ENCODE measurements at places on chromosomes 6 and 20.
A peak's percentile ranks its signal among the peaks of the same experiment; 100 is the strongest.

- DNase-seq = no peak
These were observed 19.1 kb downstream of the IPCEF1 start for GRCh38 chr6:154337406-154338005.

- DNase-seq = peak; percentile 34
These were observed 60.3 kb upstream of the PRELID3B start for GRCh38 chr20:59102841-59103299.

DNA sequence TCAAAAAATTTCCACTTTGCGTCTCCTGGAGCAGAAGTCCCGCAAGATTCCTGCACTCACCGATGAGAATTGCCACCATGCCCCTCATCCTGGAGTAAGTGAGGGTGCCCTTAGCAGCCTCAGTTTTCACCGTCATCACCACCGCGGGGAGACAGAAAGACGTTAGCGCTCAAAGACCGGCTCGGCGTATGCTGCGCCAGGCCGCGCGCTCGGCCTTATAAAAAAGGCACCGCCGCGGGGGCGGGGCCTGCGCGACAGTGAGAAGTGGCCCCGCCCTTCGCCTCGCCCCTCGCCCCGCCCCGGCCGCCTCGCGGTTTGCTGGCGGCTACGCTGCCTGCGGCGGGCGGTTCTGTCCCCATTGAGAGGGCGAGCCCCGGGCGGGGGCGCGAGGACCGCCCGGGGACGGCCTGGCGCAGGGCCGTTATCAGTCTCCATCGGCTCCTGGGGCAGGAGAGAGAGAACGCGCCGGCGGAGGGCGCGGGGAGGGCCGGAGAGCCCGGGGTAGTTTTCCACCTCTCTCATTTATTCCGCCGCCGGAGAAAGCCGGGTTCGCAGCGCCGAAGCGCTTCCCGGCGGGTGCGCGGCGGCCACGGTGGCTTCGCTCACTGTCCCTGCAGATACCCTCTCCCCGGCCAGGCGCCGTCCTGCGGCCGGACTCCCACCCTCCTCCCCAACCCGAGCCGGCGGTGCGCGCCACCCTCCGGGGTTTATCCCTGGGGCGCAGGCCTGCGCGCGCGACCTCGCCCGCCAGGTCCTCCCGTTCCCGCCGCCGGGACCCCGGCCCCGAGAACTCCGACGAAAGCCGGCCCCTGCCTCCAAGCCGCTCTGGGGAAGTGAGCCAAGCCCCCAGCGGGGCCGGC is 122.5 kb upstream of the SLC2A12 start:
- DNase-seq = peak; percentile 93

- no peak for DNase-seq
These were observed 26.4 kb downstream of the SNX9 start for GRCh38 chr6:157849288-157850017.

DNA sequence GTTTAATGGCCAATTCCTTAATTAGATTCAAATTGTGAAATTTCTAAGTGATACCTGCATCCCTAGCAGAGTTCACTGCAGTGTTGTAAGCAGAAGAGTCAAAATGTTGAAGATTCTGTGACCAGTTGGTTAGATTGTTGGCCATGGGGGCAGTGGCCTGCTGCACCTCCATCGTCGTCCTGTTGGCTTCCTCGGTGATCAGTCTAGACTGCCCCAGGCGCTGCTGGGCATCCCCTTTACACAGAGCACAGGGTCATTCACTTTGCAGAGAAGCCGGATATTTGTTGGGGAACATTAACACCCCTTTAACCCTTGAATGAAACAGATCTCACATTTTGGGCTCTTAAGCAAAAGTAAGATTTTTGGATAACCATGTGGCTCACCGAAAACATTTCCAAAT is 60.7 kb downstream of the FAM229B start:
- DNase-seq = no peak

DNA sequence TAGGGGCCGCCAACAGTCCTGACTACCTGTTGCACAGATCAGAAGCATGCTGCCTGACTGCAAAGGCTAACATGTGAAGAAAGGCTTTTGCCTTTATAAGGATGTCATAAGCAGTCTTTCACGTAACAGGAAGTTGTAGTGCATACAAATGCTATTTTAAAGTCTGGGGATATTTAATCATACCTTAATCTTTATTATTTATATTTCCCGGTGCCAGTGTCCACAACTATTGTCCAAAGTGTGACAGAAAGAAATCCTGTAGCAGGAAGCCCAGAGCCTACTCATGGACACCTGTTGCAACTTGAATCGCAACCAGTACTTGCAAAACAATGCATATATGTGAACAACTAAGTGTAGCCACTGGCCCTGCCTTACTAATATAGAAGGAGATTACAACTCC is 235.8 kb downstream of the ALDH8A1 start:
- DNase-seq = no peak

- DNase-seq = no peak
These were observed 175.9 kb upstream of the SCGN start for GRCh38 chr6:25476126-25476525.

All from CD4-positive, alpha-beta T cell treated with Interleukin-2 at 100 ng/mL for 4 hours (primary cell).